Glutamatergic neuron (in vitro differentiated cells): ENCODE measurements at places on chromosomes 2 and 18.

DNA sequence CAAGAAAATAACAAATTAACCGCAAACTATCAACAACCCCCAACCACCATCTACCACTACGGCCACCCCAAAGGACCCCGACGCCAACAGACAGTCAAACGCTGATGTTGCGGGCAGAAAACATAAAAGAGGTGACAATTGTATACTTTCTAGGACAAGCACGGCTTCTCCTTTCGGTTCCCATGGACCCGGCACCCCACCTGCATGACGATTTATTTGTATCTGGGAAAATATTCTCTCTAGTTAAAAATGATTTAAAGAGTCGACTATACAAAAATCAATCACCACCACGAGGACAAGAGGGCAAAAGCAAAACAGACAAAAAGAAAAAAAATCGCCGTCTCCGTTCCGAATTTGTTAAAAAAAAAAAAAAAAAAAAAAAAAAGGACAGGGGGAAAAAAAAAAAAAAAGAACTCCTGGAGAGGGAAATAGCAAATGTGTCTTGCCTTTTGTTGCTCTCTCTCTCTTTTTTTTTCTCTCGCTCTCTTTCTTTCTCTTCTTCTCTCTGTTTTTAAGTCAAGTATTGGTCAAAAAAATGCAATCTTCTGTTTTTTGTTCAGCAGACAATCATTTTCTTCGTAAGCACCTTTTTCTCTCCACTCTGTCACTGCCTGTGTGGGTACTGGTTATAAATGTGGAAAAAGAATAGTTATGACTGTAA is 3.6 kb downstream of the SIX3 start:
- no peak for DNase-seq

GRCh38 chr2:36904636-36905035 is 61.7 kb downstream of the STRN start:
- no peak for DNase-seq

GRCh38 chr2:97749581-97749980 is 36.2 kb downstream of the ZAP70 start:
- DNase-seq = no peak

DNA sequence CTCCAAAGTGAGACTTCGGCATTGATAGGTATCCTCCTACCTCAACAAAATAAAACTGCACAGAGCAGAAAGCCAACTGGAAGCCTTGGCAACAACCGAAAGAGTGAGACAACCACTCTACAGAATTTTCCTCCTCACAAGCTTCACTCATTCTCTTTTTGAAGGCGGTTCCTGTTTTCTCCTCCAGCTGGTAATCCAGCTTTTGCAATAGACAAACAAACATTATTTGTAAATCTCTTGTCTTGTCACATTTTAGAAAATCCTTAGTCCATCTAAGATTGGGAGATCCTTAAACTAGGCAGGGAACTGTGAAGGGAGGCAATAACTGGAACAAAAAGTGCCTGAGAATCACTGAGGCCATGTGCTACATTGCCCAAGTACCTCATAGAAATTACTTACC is 332.4 kb downstream of the BCL11A start:
- DNase-seq = no peak

- DNase-seq = no peak
These were observed 2.5 kb upstream of the CNDP2 start for GRCh38 chr18:74493689-74494088.

DNA sequence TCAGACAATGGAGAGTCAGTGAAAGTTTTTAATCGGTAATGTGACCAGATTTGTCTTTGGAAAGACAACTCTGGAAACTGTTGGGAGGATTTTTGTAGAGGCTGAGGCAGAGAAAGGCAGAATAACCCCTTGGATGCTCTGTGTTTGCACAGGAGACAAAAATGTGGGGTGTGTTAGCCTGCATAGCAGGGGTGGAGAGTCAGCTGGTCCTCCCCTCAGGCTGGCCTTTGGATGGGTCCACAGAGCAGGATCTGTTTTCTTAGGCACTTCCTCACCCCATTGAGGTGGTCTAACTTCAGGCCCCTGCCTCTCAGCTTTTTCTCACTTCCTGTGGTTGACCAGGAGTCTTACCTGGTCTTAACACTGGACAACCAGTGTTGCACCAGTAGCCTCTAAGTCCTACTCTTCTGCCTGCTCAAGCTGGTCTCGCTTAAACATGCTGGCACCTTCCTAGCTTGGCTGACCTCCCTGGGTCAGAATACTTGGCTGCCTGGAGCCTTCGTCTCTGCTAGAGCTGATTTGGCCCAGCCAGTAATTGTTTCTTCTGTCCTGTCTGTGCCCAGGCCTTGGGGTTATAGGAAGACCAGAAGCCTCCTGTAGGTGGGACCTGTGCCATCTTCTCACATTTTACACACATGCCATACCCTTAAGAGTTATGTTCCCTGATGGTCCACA is 259.8 kb upstream of the RASGRP3 start:
- DNase-seq = no peak

DNA sequence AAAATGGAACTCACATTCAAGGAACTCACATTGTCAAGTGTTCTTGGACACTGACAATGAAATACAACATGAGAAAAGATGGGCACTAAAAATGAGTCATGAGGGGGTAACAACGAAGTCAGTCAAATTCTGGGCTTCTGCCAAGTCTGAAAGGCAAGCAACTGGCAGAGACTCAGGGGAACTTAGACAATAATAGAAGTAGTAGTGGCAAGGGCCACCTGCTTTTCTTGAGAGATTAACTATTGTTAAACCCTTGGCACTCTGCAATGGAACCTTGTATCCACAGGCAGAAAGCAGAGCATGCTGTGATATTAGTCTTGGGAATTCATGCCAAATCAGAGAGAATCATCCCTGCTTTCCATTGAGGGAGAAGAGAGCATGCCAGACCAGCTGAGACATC is 382.6 kb upstream of the CDH2 start:
- DNase-seq = no peak

GRCh38 chr2:55885127-55885943 is 38.2 kb downstream of the EFEMP1 start:
- DNase-seq = no peak

GRCh38 chr2:55947752-55948151 is 24.2 kb upstream of the EFEMP1 start:
- DNase-seq = no peak

DNA sequence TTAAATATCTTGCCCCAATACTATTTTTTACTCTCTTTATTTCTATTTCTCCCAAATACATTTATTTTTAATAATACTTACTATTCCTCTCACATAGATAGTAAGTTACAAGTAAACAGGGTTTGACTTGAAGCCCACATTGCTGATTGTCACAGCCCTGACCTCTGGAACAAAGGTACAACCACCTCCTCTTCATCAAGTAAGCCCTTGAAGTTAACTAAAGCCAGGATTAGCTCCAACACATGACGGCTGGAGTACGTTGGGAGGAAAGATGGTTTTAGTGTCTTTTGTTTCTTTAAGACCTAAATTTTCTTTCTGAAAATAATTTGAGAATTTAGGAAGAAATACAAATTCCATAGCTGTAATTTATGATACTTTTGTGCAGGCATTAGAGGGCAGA is 949 bp downstream of the MYOM1 start:
- no peak for DNase-seq

- no peak for DNase-seq
These were observed 38.6 kb downstream of the MARCHF7 start for GRCh38 chr2:159750873-159751272.

- no peak for DNase-seq
These were observed 30.0 kb downstream of the RNF125 start for GRCh38 chr18:32048507-32049091.

DNA sequence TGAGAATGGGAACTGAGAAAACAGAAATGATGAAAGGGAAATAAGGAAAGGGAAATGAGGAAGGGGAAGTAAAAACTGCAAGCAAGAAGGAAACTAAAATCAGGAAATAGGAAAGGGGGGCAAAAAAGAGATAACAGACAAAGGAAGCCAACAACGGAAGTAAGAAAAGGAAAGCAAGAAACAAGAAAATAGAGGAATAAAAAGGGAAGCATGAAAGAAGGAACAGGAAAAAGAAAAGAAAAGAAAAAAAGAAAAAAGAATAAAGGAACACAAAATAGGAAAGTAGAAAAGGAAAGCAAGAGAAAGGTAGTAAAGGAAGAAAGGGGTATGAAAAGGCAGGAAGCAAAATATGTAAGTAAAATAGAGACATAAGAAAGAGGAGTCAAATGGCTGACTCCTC is 241.2 kb upstream of the NCKAP5 start:
- DNase-seq = no peak

- no peak for DNase-seq
These were observed 212.3 kb upstream of the TRIB2 start for GRCh38 chr2:12504443-12504842.

DNA sequence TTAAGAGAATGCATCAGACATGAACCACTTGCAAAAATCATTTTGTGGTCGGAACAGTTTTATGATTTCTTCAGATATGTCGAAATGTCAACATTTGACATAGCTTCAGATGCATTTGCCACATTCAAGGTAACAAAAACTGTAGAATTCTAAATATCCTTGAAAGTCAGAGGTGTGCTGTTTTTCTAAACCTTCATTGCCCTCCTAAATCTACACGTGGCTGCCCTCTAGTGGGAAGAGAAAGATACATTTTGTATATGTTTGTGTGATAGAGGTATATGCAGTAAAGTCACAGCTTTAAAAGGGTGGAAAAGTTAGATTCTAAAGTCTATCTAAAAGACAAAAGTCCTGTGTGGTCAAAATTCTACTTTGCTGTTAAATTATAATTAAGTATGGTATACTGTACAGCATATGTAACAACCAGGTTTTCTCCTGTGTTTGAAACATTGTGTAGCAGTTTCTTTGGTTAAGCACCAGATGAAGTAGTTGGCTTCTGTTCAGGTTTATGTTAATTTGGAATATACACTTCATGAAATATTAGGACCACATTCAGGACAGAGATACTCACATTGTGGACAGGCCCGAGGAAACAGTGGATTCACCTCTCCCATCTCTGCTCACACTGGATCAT is 65.9 kb upstream of the ITM2C start:
- no peak for DNase-seq

GRCh38 chr2:138846216-138846821 is 66.1 kb upstream of the NXPH2 start:
- DNase-seq = no peak

DNA sequence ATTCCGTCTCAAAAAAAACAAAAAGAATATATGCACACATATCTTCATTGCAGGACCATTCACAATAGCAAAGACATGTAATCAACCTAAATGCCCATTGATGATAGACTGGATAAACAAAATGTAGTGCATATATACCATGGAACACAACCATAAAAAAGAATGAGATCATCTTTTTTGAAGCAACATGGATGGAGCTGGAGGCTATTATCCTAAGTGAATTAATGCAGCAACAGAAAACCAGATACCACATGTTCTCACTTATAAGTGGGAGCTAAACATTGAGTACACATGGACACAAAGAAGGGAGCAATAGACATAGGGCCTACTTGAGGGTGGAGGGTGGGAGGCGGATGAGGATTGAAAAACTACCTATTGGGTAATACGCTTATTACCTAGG is 8.8 kb downstream of the NT5C1B start:
- DNase-seq = no peak

- peak; percentile 60 for DNase-seq
These were observed 31.9 kb downstream of the C1QL2 start for GRCh38 chr2:119126650-119127049.

- DNase-seq = no peak
These were observed 642.6 kb downstream of the RNF144A start for GRCh38 chr2:7559791-7560190.

- DNase-seq = no peak
These were observed 451.1 kb upstream of the TRIB2 start for GRCh38 chr2:12265646-12266045.
